ENCODE measurements at places on chromosomes 7 and 10.

GRCh38 chr10:48332166-48332870, 25.8 kb downstream of the MAPK8 start:
- no peak for DNase-seq

GRCh38 chr7:50226145-50226544, 78.4 kb upstream of the IKZF1 start:
- no peak for DNase-seq

GRCh38 chr7:144812379-144813283, 23.2 kb downstream of the TPK1 start:
- DNase-seq: no peak

DNA sequence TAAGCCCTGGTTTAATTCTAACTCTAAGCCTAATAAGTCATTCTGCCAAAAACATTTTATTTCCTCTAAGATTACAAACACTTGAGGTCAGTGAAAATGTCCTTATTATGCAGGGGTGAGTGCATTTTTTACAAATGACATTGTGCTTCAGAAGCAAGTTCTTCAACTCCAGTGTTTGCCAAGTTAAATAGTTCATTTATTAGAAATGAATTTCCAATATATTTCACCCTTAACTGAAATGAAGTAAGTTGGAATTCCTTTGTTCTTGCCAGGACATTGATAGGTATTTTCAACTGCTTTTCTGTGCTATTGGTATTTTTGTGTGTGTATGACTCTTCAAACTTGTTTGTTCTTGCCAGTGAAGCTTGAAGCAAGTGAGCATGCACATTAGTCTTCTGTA, 89.5 kb upstream of the CCDC6 start:
- DNase-seq: no peak

GRCh38 chr10:101839002-101839401, 4.6 kb downstream of the KCNIP2 start:
- no peak for DNase-seq

DNA sequence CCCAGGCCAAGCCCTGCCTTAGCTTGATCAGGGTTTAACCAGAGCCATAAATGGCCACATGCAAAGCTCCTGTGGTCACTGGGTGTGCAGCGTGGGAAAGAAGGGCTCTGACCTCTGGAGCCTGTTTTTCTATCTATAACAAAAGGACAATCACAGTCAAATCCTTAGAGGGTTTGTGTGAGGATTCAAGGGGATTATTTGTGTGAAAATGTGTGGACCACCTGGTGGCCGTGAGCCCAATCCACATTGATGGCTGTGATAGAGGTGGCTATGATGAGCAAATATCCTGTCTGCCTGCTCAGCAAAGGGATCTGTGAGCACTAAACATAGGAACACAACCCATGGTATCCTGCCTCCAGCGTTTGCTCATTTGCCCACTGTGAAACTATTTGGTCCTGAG, 107.1 kb downstream of the C10orf90 start:
- no peak for DNase-seq

DNA sequence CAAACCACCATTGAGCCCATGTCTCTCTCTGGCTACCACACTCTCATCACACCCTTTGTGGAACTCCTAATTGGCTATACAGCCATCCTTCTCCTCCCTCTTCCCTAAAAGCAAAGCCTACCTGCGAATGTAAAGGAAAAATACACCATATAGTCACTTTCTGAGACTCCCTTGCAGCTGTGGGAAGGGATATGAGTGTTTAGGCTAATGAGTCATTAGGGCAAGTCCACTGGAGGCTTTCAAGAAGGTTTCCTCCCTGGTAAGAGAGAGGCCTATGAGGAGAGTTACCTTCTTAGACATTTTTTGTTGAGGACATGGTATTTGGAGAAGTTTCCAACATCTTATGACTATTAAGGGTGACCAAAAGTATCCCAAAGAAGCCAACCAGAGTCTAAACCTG, 4.1 kb upstream of the TMEM243 start:
- no peak for DNase-seq

- no peak for DNase-seq
Observed at GRCh38 chr7:142567201-142568075, 181.8 kb upstream of the PRSS1 start.

DNA sequence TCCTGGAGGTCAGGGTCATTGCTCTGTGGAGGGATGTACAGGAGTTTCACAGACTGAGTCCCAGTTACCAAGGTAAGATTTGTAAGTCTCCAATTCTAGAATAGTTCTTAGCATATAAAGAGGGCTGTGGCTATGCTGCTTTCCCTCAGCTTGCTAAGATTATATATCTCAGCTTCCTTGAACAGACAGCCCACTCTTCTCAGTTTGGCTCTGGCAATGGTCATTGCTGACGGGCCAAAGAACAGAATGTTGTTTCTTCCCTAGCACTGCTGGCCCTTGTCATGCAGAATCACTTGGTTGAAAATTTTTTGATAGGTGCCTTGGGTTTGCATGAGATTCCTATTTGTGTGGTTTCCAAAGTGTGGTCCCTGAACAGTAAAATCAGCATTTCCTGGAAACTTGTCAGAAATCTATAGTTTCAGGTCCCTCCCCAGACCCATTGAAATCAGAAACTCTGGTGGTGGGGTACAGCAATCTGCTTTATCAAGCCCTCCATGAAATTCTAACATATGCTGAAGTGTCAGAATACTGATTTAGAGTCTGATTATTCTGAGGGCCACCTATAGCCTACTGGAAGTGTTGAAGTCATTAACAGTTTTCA, 38.2 kb downstream of the NRBF2 start:
- DNase-seq: no peak

GRCh38 chr10:21261842-21262294, 263.6 kb downstream of the SKIDA1 start:
- DNase-seq: no peak

- DNase-seq: no peak
Observed at GRCh38 chr7:130356876-130357611, 12.4 kb downstream of the CPA5 start.

GRCh38 chr10:121087688-121088087, 236.5 kb downstream of the WDR11 start:
- DNase-seq: no peak

GRCh38 chr7:20296444-20296843, 34.3 kb upstream of the ITGB8 start:
- DNase-seq: no peak

GRCh38 chr10:94274142-94274787, 88.5 kb downstream of the NOC3L start:
- DNase-seq: no peak

DNA sequence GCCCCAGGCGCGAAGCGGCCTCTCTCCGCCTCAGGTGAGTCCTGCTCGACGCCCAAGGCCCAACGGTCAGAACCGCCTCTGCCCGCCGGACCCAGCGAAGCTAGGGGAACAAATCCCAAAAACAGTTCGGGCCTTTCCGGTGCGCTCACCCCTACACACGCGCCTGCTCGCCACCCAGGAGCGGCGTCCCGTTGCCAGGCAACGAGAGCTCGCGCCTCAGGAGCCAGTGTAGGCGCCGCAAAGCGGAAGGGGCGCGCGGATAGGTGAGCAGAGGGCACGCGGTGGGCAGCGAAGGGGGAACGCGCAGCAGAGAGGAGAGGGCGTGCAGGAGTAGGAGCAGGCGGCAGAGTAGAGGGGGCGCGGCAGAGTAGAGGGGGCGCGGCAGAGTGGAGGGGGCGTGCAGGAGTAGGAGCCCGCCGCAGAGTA, at the start of the genes DYDC1 and DYDC2:
DYDC1 (minus strand) TSS at position 193 of the 426 bp plus-strand sequence. CDS start 4,154 bp downstream, outside the sequence.
DYDC2 (plus strand) TSS at position 219 of the 426 bp plus-strand sequence. CDS start 5,663 bp downstream, outside the sequence.
- peak; percentile 7 for DNase-seq

DNA sequence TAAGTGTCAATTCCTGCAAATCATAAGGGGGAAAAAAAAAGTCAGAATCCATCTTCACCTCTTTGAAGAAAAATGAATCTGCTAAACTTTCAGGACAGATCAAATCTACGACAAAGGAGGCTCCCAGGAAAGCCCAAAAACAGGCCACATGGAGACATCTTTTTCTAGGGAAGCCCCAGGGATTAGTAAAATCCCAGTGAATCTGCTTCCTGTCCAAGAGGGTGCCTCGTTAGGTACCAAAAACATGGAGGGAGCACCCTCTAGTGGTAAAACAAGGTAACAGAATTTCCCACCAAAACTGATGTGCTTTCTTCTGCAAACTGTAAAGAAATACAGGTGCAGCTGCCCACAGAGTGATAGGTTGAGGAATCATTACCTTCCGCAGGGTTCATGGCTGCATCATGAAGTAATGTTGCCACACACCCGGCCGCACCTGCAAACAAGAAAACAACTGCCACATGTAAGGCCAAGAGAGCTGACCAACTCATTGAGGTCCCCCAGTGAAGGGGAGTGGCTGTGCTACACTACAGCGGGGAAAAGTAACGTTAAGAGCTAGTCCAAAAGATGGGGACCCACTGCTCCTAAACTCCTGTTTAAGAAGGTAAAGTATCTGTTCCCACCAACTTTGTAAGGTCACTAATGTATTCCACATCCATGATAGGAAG, 7.9 kb downstream of the SLC25A28 start:
- DNase-seq: peak; percentile 58

DNA sequence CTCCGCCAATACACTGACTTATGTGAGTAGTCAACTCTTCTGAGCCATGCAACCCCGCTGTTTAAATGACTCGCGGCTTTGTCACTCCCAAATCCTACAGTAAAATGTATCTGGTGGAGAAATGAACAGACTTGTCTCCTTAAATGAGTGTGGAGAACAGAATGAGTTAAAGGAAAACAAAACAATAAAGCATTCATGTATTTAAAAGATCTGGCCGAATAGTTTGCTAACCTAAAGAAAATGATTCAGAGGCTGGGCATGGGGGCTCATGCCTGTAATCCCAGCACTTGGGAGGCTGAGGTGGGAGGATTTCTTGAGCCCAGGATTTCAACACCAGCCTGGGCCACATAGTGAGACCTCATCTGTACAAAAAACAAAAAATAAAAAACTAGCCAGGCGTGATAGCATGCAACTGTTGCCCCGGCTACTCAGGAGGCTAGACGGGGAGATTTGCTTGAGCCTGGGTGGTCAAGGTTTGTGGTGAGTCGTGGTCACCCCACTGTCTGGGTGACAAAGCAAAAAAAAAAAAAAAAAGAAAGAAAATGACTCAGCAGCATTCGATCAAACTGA, 86.5 kb upstream of the PFKP start:
- no peak for DNase-seq

DNA sequence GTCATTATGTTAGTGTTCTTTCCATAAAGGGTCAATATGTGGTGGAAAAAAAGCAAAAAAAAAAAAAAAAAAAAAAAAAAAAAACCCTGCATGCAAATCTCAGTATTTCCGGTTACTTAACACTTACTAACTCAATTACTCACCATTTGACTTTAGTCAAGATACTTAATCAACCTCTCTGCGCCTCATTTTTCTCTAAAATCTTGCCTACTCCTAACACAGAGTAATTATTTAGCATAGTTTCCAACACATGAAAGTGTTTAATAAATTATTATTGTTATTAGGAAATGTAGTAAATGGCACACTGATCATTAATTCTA, 27.8 kb downstream of the PPP1R3A start:
- no peak for DNase-seq

GRCh38 chr7:164882-165660, 27.3 kb upstream of the FAM20C start:
- DNase-seq: no peak

DNA sequence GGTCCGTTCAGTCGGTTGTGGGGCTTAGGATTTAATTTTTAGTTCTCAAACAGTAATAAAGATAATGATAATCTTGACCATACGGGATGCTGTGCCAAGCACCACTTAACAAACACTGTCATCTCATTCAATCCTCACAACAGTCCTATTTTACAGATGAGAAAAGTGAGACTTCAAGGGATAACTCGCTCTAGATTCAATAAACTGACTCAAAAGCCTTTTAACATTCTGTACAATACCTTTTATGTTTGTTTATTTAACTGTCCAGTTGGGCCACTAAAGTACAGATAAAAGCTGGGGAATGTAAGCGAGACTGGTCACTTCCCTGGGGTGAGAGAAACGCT, 437 bp upstream of the CFAP69 start:
- DNase-seq: no peak
